ENCODE measurements at places on chromosomes 3 and 15.

- DNase-seq, result no peak
Observed at GRCh38 chr3:46463868-46464241, 850 bp downstream of the LTF start.

GRCh38 chr3:13588993-13589392 lies 40.1 kb downstream of the FBLN2 start:
- no peak for DNase-seq

DNA sequence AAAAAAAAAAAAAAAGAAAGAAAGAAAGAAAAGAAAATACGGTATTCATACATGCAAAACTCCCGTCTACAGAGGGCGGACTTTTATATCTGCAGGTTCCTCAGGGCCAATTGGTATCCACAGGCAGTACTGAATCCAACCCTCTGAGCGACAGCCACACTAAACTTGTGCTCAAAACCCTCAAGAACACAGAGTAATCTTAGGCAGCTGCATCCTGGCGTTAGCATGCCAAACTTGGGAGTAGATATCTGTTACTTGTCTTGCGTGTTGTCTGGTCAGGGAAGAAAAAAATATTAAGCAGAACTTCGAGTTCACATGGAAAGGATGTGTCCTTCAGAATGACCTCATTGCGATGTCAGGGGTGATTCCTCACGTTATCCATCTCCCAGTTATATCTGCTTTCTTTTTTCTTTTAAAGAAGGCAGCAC lies 12.8 kb downstream of the SNAP23 start:
- DNase-seq, result no peak

- DNase-seq, result no peak
Observed at GRCh38 chr3:47348411-47349154, 32.2 kb upstream of the PTPN23 start.

DNA sequence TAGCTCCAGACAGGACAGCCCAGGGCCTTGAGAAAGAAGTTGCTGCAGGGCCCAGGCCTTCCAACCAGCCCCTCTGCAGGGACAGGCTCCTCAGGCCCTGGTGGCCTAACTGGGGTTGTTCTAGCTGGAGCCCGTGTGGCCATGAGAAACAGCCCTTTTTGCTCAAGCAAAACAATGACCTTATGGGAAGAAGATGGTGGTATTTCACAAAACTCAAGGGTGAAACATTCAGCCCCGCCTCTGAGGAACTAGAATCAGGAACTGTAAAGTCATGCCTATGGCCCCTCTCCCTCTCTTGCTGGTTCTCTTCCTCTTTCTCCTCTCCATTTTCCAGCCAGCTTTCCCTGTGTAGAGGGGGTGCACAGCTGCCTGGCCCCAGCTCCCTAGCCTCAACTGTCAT lies 273.3 kb downstream of the RPLP1 start:
- DNase-seq, result no peak

DNA sequence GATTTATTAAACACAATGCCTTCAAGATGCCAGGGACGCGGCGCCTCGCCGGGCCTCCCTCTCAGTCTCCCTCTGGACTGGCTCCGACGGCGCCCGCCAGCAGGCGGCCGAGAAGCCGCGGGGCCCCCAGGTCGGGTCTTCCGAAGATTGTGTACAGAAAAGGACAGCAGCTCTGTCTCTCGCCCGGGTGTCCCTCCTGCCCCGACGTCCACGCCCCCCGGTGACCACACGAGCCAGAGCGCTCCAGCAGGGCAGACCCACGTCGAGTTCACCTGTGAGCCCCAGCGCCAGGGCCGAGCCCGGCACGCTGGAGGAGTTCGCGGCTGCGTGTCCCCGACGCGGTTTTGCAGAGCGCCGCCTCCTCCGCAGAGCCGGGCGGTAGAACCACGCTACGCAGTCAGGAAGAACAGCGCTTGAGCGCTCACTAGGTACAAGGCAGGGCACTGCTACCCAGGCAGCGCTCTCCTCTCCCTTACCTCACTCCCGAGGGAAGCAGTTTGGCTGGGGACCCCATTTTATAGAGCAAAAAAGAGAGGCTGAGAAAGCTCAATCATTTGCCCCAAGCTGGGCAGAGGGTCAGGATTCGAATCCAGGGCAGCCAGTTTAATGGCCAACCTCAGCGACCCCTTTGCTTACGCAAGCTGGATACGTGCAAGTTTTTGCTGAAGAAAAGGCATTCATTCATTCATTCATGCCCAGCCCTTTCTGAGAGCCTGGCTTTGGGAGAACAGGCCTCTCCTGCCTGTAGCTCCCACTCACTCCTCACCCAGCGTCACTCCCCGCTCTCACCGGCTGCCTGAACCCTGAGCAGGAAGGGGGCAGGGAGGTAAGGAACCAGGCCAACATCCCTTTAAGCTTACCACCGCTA lies 3.0 kb upstream of the TLE3 start:
- DNase-seq, result peak; percentile 66

DNA sequence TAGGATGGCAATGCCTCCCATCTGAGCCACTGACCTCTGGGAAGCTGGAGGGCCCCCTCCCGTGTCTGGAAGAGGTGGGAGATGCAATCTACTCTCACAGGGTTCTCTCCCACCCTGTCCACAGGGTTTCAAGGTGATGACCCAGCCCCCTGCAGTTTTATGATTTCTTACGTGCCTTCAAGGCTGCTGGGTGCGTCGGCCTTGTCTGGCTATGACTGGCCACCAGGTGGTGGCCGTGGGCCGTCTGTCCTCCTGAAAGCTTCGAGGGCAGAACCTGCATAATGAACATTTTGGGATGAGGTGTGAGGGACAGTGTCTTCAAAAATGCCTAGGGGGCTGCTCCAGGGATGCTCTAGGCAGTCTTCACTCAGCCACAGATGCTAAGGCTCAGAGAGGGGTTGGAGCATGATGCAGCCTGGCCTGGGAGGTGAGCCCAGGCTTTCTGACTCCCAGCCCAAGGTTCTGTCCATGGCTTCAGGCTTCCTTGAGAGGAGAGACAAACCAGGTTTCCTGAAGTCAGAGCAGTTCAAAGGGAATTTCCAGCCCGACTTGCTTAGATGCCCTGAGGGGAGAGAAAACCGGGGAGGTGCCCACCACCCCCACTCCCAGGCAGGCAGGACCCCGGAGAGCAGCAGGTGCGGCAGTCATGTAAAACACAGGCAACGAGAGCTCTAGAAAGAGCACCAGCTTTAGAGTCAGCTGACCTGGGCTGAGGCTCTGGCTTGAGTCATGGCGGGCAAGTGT lies 18.7 kb downstream of the ISG20 start:
- DNase-seq, result no peak

GRCh38 chr3:113428581-113428980 lies 12.7 kb downstream of the CFAP44 start:
- no peak for DNase-seq

DNA sequence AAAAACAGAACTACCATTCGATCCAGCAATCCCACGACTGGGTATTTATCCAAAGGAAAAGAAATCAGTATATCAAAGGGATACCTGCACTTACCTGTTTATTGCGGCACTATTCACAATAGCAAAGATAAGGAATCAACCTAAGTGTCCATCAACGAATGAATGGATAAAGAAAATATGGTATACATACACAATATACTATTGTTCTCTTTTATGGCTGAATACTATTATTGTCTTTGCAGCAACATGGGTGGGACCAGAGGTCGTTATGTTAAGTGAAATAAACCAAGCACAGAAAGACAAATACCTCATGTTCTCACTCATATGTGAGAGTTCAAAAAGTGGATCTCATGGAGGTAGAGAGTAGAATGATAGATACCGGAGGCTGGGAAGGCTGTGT lies 118.3 kb upstream of the FAM3D start:
- DNase-seq, result no peak

GRCh38 chr15:33581032-33581431 lies 270.3 kb downstream of the RYR3 start:
- DNase-seq, result no peak

- no peak for DNase-seq
Observed at GRCh38 chr3:157082305-157082982, 77.5 kb downstream of the CCNL1 start.

DNA sequence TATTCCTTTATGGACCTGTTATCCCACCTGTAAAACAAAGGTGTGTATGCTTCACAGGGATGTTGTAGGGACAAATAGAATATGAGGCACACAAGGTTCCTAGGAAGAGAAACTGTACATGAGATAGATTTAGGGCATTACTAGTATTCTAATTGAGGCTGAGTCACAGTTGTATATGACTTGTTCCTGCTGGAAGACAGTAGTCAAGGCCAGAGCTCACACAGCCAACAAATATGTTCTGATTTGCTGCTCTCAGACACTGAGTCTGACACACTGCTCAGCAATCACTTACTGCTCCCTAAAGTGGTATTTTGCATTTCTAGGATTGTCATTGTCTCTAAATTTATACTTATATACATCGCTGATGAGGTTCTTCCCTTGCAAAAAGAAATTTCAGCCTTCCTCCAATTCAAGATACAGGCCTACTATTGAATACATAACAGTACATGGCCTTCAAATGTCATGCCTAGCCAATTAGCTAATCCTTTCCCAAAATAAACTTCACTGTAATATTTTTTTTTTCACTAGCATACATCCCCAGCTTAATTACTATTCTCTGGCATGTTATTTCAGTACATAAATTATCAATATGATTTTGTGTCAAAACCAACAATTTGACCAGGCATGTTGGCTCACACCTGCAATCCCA lies 69.8 kb downstream of the TIGIT start:
- DNase-seq, result no peak

GRCh38 chr15:26882112-26882511 lies 15.2 kb downstream of the GABRA5 start:
- no peak for DNase-seq

DNA sequence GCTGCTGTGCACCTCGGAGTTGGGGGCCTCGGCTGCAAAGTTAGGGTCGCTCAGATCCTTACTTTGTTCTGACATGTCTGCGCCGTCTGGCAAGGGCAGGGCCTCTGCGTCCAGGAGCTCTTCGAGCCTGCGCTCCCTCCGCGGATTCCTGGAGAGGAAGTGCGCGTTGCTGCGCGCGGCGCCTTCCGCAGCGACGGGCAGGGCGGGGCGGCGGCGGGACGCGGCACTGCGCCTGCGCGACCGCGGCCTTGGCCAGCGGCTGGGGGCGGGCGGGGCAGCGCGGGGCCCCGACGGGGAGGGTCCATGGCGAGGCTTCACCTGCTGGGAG lies at the start of gene NDN:
TSS of gene NDN (minus strand) at position 163 of the 328 bp plus-strand sequence. CDS start at position 75, 88 bp downstream.
- peak; percentile 45 for DNase-seq

- DNase-seq, result no peak
Observed at GRCh38 chr3:10330319-10330718, 9.4 kb upstream of the SEC13 start.

DNA sequence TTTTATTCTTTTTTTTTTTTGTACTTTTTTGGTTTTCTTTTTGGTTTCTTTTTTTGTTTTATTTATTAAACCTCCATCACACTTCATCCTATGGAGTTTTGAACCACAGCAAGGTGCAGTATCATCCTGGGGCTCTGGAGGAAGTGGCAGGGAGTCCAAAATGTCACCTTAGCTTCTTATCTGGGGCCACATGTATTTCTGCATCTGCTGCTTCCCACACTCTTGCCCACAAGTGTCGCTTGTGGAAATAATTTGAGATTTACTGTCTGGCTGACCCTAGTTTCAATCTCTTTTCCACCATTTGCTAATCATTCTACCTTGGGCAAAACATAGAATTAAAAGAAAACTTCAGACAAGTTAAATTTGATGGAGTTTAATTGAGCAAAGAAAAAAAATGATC lies 6.4 kb downstream of the OPA1 start:
- DNase-seq, result no peak

DNA sequence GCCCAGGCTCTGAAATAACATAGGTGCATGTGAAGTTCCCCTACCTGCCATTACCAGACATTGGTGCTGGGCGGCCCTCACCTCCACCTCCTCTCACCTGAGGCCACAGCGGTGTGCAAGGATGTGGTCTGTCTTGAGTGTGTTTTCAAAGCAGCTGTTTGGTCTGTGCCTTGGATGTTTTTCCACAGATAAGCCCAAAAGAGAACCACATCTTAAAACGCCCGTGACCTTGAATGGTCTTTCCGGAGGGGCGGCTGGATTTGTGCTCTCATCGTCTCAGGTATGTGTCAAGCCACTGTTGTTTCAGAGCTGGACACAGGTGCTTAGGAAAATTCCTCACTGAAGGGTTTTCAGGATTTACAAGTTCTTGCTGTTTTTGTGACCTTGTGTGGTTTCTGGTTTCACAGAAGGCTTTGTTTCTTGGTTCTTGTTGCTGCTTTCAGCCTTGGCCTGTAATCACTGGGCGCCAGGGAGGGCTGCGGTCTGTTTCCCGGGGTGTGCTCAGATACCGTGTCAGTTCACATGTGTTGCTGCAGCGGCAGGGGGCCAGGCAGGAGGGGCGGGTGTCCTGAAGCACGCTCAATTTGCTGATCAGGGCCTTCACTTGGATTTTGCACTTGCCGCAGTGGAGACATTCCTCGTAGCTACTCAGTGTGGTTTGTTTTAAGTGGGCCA lies 128.4 kb downstream of the IGF1R start:
- DNase-seq, result no peak
